ENCODE measurements at places on chromosomes 5 and 9.

DNA sequence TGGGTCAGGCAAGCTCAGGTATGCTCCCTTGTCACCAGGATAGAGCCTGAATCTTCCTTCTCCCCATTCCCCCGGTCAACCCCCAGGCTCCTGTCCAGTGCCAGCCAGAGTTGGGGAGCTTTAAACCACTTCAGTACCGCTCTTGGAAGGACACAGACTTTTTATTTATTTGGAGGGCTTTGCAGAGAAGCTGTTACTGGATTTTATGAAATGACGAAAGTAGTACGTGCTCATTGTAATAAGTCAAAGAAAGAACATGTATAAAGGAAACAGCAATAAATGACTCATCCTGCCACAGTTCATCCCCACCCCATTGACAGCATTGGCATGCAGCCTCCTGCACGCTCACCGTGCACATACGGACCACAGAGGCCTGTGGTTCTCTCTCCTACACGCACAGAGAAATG is 230.3 kb downstream of the AUH start:
- DNase-seq: peak; percentile 22

GRCh38 chr5:178265746-178266145 is 33.1 kb upstream of the PHYKPL start:
- no peak for DNase-seq

GRCh38 chr9:113941056-113941455 is 64.9 kb downstream of the ZNF618 start:
- DNase-seq: no peak

DNA sequence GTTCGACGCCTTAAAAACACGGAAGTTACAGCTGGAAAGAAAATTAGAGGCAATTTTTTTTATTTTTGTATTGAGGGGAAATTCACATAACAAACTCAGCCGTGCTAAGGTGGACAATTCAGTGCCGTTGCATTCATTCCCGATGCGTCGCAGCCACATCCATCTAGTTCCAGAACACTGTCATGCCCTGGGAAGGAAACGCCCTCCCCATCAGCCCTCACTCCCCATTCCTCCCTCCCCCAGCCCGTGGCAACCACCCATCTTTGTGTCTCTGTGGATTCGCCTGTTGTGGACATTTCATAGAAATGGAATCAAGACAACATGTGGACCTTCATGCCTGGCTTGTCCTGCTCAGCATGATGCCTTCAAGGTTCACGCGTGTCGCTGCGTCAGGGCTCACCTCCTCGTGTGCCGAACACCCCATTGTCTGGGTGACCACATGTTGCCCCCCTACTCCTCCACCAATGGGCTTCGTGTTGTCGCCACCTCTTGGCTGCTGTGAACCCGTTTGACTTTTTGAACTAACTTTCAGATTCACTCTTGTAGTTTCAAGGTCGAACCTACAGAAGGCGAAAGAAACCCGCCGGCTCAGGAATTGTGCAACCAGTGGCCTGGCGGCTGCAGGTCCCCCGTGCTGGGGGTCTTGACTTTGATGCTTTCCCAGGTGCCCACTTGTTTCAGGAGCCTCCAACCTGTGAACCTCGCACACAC is 17.4 kb upstream of the CAMSAP1 start:
- no peak for DNase-seq

DNA sequence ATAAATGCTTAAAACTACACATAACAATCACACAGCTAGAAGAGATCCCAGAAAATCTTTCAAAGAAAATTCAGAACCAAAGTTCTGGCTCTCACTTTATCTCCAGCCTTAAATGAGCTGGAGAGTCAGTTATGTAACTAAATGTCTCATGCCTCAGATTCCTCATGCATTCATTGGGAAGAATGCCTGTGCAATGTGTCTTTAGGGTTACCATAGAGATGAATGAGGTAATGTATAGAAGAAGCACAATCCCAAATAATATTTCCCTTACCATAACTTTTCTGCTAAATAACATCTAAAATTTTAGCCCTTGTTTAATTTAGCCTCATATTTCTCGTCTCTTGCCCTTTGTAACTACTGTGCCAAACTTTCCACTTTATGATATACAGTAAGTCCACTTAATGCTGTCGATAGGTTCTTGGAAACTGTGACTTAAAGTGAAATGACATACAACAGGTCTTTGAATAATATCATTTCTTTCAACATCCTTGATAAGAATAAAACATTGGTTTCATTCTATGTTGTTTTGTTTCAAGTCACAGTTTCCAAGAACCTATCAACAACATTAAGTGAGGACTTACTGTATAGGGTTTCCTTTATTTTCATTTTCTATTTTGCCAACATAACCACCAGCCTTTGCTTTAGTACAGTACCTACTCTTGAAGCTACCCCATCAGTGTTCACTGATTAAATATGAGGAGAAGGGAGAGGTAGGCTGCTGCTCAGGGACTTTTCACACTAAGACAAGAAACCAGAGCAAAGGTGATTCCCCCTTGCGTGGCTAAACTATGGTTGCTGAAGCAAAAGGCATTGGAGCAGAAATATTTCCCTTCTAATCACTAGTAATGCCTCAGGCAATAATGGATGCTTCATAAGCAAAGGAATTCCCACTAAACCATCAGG is 295.7 kb upstream of the PTGER4 start:
- DNase-seq: no peak

- no peak for DNase-seq
These were observed 25.4 kb upstream of the NR3C1 start for GRCh38 chr5:143428738-143429420.

DNA sequence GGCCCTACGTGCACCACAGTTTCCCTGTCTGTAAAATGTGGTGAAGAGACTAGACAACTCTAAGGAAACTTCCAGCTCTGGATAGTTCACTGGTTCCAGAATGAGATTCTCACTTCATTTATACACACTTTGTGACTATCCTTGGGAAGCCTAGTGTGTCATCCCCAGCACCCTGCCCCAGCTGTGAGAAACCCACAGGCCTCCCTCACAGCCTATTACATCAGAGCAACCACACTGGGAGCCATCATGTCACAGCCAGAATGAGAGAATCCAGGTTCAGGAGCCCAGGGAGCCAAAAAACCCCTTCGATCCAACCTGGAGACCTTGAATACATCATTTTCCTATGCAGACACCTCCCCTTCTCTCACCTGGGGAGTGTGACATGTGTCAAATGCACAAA is 21.0 kb upstream of the HAND1 start:
- no peak for DNase-seq

DNA sequence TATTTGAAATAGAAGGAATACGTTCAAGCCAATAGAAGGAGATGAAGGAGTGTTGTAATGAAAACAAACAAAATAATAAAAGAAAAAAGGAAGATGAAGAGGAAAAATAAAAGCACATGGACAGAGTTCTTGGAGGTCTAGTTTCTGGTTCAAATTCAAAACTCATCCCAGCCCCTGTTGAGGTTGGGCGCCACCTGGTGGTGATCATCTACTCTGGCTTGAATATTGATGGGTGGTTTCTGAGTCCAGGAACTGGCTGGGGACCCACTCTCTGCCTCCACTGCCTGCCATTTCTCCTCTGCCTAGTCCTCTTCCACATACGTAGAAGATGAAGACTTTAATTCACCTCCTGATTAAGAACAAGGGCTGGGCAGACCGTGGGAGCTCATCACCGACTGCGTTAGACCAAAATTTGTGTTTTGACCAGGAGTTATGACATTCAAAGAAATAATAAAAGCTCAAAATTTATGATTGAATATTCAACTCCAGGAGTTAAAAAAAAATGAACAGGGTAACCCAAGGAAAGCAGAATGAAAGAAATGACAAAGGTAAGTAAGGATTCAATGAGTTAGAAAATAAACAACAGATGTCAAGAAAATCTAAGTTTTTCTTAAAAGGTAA is 99.0 kb upstream of the SLC1A3 start:
- peak; percentile 7 for DNase-seq

DNA sequence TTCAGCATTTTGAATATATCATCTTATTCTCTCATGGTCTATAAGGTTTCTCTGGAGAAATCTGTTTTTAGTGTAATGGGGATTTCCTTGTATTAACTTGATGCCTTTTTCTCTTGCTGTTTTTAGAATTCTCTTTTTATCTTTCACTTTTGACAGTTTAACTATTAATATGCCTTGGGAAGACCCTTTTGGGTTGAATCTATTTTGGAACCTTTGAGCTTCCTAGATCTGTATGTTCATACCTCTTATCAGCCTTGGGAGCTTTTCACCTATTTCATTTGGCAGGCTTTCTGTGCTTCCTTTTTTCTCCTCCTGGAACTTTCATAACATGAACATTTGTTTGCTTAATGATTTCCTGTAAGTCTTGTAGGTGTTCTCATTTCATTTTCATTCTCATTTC is 22.2 kb downstream of the RCL1 start:
- DNase-seq: no peak

DNA sequence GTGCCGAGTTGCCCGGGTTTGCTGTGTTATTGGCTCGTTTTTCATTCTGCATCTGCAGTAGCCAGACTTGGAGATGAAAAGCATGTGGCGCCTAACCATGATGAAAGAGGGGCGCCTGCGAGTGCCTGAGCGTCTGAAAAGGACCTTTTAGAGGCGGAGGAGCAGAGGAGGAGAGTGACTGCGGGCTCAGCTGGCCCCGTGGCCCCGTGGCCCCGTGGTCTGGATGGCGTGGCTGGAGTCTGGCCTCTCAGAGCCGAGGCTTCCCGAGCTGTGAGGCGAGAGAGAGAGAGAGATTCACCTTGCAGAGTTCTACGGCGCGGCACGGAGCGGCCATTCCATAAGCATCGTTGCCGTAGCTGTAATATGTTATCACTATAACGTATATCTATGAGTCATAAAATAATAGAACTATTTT is 55.3 kb upstream of the RNU6ATAC start:
- DNase-seq: no peak

- DNase-seq: no peak
These were observed 6.9 kb upstream of the AKNA start for GRCh38 chr9:114394523-114395333.

DNA sequence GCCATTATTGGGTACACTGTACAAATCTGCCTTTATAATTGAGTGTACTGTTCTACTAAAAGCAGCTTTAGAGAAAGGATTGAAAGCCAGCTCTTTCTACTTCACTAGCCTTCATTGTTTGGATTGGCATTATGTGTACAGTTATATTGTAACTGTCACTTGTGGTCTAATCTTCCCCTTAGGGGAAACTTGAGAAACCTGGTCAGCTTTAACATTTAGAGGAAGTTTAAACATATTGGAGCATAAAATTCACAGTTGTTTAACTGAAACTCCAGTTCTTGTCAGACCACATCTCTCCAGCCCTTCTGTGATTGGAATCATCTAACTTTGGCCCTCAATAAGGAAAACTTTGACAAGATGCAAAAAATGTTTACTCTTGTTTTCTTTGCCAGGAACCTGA is 24.6 kb downstream of the PIK3R1 start:
- no peak for DNase-seq
